ENCODE measurements at places on chromosomes 13 and 19.

DNA sequence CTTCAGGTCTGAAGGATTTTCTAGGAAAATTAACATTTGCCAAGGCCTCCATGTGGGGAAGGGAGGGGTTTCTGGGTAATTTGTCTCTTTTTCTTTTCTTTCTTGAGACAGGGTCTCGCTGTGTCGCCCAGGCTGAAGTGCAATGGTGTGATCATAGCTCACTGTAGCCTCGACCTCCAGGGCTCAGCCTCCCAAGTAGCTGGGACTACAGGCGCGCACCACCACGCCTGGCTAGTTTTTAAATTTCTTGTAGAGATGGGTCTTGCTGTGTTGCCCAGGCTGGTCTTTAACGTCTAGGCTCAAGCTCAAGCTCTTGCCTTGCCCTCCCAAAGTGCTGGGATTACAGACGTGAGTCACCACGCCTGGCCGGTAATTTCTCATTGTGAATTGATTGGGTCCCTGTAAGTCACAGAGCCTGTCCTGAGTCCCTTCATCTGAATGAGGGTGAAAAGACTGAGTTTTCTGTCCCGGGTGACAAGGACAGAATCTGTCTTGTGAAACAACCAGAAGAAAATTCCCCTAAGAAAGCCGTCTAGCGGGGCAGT, 10.0 kb upstream of the SPC24 start:
- DNase-seq = no peak

DNA sequence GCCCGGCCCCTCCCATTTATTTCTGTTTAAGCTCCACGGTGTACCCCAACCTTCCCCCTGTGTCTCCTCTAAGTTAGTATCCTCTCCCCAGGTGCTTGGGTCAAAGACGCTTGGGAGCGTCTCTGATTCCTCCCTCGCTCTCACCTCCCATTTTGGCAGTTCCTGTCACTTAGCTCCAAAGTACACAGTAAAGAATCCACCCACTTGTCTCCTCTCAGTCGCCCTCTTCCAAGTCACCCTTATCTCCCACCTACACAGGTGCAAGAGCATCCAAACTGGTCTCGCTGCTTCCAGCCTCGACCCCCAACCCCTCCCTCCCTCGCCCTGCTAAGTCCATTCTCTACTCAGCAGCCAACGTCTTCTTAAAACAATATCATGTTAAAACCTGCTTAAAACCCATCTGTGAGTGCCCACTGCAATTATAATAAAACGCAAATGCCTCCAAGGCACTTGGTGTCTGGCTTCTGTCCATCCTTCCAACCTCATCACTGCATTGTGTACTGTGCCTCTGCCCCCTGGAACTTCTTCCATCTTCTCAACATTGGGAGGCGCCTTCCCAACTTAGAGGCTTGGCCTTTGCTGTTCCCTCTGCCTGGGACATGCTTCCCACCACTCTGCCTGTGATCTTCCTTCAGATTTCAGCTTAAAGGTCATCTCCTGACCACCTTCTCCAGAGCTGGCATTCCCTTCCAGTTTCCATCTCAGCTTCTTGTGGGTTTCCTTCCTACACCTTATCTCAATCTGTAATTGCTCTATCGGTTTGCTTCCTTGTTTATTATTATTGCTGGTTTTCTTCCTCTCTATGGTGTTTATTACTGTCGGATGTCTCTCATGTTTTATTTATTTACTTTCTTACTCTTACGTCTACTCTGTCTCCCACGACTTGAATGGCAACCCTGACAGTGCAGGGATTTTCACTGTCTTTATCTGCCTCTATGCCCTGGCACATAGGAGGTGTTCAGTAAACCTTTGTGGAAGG, 9.5 kb upstream of the KLK14 start:
- no peak for DNase-seq

GRCh38 chr13:60001889-60002288, 161.8 kb downstream of the DIAPH3 start:
- DNase-seq = no peak

DNA sequence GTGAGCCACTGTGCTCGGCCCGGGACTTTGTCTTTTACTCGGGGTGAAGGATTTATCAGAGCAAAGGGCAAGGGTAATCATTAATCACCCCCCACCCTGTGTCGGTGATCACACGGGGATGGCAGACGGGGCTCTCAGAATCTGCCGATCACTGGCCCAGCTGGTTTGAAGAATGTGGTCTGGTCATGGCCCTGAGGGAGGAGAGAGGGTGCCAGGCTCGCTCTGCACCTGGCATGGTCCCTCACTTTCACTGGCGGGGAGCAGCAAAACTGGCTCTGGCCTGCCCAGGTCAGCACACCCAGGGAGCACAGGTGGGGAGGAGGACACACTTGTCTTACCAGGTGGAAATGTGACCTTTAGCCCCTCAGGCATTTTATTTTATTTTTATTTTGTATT, 10.2 kb downstream of the REEP6 start:
- DNase-seq = no peak

GRCh38 chr19:46616631-46617322, 8.1 kb downstream of the PTGIR start:
- DNase-seq = peak; percentile 92

- DNase-seq = no peak
These were observed 203.6 kb upstream of the NBEA start for GRCh38 chr13:34738254-34738992.
